ENCODE measurements at places on chromosomes 5 and 9. TPM values are rescaled to one million over a fixed set of nuclear protein-coding genes. Genes with fewer than 3 reads are reported as not detected.

DNA sequence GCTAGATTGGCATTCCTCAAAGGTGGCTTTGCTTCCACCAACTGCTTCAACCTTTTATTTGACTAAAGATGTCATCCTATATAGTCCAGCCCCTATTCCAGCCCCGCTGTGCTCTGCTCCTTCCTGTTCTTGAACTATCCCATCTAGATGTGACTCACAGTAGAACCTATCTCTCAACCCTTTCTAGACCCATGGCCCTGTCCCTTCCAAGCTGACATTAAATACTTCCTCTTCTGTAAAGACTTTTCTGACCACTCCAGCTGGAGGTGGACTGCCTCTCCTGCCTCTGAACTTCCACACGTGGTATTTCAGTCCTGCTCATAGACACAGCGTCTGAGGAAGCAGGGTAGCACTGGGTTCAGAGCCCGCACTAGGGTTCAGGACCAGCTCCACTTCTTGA is 32.4 kb downstream of the OSTF1 start:
- DNase-seq: no peak

GRCh38 chr9:69898714-69899209 is 78.1 kb downstream of the CFAP95 start:
- DNase-seq: no peak

DNA sequence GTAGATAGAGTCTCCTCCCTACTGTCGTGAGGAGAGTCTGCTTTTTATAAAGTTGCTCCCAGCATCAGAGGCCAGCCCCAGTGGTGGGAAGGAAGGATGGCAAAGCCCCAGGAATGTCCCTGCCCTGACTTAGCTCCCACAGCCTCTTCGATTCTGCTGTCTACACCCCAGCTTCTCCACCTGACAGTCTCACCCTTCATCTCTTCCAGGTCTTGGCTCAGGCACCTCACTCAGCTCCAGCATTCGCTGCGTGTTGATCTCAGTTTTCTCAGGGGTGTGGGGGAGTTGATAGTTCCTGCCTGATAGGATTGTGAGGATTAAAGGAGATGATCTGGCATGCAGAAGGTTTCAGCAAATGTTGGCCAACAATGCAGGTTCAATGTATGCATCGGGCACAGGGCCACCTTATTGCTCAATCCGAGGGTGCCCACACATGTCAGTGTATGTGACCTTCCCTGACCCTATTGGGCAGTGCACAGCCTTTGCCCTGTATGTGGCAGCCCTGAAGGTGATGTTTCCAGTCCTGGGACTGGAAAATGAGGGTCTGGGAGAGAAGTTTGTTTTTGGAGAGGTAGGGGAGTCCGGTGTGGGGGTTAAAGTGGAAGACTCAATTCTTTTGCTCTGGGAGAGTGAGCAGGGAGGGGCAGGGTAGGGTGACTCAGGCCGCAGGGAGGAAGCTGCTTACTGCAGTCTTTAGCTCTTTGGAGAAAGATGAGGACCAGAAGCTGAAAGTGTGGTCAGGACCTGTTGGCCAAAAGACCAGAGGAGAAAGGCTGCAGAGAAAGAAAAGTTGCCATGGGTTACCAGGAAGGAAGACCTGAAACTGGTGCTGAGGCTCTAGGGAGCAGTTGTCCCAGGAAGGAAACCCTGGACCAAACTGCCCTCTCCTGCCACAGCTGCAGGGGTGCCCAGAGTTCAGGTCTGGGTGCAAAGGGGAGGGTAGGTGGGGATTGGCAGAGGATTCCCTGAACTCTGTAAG is 153.2 kb downstream of the MACROH2A1 start:
- DNase-seq: peak; percentile 80

DNA sequence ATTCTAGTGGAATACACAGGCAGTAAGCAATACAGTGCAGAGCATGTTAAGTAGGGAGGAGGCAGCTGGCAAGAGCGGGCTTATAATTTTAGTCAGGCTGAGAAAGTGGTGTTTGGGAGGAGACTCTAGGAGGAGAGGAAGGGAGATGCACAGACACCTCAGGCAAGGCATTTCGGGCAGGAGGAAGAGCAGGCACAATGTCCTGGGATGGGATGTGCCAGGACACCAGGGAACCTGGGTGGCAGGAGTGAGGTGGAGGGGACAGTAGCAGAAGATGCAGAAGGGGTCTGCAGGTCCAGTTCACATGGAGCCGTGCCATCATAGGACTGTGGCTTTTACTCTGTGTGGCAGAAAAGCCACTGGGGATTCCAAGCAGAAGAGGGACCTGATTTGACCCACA is 143.7 kb upstream of the FSTL4 start:
- DNase-seq: peak; percentile 10

- DNase-seq: no peak
These were observed 6.3 kb downstream of the CRHBP start for GRCh38 chr5:76958991-76959767.

DNA sequence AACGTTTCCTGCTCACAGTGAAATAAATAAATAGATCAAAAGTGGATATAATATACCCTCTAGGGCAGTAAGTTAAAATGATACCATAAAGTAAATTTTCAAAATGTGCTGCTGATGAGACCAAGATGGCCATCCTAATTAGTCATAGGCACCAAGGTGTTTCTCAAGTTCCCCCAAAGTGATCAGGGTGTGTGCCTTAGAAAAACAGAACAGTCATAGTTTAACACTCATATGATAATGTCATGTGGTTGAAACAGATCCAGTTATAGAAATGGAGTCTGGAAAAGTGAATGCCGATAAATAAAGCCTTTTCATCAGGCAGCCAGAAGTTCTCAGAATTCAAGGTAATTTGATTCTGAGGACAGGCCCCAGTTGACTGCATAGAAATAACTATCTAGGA is 161.5 kb upstream of the CDKN2B start:
- DNase-seq: no peak

DNA sequence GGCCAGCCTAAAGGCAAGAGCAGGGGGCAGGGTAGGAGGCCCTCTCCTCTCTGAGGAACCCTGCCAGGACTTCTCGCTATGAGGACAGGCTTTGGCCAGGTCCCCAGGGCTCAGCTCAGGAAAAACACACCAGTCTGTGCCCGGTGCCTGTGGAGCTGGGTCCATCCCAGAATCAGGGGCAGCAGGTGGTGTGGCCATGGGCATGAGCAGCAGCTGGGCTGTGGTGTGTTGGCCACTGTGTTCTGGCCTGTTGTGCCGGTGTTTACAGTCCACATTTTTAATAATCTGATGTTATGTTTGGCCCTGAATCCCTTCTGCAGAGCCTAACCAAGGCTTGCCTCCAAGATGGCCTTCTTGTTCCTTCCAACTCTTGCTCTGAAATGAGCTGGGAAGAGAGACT is 77.0 kb downstream of the FGF18 start:
- DNase-seq: no peak

Gene PFN3
- total RNA-seq: not detected

DNA sequence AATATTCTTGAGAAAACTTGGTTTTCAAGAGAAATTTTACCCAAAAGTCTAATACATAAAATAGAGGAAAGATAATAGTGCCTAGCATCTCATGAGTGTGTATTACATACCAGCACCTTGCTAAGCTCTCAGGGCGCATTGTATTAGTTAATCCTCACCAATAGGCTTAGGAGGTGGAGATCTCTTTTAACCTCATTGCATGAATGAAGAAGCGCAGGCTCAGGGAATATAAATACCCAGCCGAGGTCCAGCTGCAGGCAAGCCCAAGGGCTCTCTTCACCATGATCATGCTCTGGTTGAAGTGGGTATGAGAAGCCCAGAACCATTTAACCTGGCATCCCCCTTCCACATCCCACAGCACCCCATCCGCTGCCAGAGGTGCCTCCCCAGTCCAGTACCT is 46.0 kb downstream of the CAMK2A start:
- no peak for DNase-seq

GRCh38 chr5:181164076-181164952 is 16.9 kb downstream of the OR2V2 start:
- peak; percentile 28 for DNase-seq

DNA sequence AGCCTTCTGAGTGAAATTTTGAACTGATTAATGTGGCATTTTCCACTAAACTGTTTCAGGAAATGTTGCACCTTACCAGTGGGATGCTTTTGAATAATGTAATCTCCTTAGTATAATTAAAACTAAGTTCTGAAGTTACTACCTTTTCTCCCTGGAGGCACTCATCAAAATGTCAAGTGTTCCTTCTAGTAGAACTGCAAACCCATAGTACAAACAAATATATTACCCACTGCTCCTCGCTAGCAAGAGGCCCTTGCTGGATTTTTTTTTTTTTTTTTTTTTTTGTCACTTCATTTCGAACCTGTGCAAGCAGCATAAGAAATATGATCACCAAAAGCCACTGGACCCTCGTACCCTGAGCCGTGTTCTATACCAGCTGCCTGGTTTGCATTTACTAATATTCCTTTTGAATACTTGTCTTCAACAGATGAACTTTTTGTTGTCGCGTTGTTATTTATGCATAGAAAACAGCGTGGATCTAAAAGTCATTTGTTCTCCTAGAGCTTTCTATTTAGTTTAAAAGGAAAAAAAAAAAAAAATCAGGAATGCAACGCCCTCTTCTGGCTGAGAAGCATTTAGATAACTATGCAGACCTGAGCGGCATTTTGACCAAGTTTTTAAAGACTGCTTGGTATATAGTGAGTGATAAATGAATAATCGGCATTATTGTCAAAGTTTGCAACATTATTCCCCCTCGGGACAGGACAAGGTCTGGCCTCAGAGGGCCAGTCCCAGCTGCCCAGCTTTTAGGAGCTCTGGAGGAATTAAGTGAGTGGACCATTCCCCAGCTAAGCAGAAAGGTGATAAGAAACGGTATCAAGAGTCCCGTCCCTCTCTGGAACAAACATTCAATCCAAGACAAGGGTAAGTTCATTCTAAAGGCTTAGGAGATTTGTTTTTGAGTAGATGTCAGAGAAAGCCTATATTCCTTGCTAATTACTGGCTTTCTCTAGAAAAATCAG is 162.5 kb upstream of the KIF2A start:
- DNase-seq: no peak

Gene SYNPO
- 4.5 TPM for total RNA-seq

DNA sequence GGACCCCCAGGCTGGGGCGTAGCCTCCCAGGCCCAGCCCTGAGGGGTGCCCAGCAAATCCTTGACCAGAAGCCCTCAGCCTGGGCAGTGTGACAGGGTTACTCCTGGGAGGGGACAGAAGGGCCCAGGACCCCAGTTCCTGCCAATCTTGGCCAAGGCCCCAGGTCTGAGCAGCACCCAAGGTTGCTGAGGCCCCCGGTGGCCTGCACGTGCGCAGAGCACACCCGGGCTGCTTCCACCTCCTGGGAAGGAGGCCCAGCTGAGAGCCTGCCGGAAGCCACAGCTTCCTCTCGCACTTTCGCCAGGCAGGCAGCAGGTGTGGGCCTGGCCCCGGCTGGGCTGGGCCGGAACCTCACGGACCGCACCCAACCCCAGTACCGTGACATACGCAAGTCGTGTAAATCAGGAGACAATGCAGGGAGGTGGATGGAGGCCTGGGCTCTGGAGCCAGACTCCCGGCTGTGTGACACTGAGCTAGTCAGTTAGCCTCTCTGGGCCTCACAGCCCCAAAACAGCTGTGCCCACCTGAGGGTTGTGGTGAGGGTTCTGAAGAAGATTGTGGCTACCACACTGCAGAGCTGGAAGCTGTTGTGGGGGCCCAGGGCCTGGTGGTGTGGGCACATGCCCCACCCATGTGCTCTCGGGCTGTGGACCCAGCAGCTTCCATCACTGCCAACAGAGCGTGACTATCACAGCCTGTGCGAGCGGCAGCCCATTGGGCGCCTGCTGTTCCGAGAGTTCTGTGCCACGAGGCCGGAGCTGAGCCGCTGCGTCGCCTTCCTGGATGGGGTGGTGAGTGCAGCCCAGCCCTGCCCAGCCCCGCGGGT is 5.1 kb downstream of the GRK6 start:
- no peak for DNase-seq

Gene ANKDD1B
- total RNA-seq: 1.1 TPM

GRCh38 chr5:169195601-169196000 is 105.3 kb downstream of the SLIT3 start:
- no peak for DNase-seq

DNA sequence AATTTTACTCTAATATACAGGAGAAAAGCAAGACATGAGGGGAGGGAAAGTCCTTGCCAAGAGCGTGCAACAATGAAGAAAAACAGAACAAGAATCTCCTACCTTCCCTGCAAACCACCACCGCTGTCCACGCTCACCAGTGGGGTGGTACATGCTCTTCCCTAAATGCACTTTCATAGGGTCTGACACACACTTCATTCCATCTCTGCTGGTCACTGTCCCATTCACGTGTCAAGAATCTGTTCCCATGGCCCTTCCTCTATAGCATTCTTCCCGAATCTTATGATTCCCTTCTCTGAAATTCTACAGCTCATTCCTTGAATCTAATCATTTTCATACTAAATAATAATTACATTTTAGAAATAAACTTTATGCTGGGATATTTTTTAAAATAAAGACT is 11.4 kb upstream of the DNAH5 start:
- no peak for DNase-seq

Gene RNF208
- 3.7 TPM for total RNA-seq

DNA sequence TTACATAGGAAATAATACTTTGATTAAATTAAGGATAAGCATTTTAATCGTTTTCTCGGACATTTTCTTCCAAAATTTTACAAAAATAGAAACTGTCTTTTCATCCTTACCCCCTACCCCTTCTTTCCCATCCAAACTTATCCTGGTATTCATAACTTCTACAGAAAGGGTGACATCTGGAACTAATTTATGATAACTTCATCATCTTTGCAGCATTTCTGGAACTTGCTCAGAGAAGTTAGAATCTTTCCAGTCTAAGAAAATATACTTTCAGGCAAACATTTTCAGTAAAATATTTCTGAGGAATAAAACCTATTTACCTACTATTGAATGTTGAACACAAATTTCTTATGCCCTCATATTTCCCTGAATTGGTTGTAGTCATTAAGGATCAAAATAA is 309.0 kb downstream of the MAN2A1 start:
- DNase-seq: no peak

Gene ZNF189
- total RNA-seq: 11.8 TPM

Gene HAND1
- total RNA-seq: not detected

Gene C1QTNF3
- 3.3 TPM for total RNA-seq

Gene KIF12
- 0.67 TPM for total RNA-seq

- no peak for DNase-seq
These were observed 91.4 kb downstream of the ADAMTS16 start for GRCh38 chr5:5231576-5231975.

- no peak for DNase-seq
These were observed 4.7 kb downstream of the RNU6ATAC start for GRCh38 chr9:134159566-134160245.

Gene ZNF782
- 9.8 TPM for total RNA-seq

Gene NUP188
- 44.3 TPM for total RNA-seq

Gene CCL27
- total RNA-seq: 301 TPM

Gene FCN2
- total RNA-seq: not detected

- DNase-seq: no peak
These were observed 9.0 kb upstream of the FAF2 start for GRCh38 chr5:176438959-176439757.

DNA sequence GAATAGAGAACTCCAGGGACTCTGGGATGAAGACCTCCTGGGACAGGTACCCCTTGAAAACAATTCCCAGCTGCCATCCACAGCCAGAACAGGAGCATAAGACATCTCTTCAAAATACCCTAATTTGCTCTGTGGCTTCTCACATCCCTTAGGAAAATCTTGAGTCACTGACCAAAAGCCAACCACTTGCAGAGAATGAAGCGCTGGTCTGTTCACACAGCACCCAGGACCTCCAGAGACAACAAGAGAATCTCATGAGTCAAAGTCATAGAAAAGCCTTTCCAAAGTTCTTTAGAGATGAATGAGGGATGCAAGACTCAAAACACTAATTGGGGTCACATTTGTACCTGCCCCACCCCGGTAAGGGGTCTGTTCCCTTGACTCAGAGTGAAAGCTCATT is 210.6 kb downstream of the SEMA5A start:
- no peak for DNase-seq
